ENCODE measurements at places on chromosomes 7 and 10. TPM values are rescaled to one million over a fixed set of nuclear protein-coding genes. Genes with fewer than 3 reads are reported as not detected.

The VSTM4 gene
- total RNA-seq = 3.0 TPM

The FAM25A gene
- 430 TPM for total RNA-seq

The BTBD16 gene
- 2.7 TPM for total RNA-seq

The IQCE gene
- 12.7 TPM for total RNA-seq

The GATA3 gene
- total RNA-seq = 181 TPM
